Cortex of kidney (tissue), 1 donor: ENCODE measurements at places on chromosomes 7 and 10.

GRCh38 chr10:110269374-110270318, 35.1 kb downstream of the SMNDC1 start:
- no peak for DNase-seq

DNA sequence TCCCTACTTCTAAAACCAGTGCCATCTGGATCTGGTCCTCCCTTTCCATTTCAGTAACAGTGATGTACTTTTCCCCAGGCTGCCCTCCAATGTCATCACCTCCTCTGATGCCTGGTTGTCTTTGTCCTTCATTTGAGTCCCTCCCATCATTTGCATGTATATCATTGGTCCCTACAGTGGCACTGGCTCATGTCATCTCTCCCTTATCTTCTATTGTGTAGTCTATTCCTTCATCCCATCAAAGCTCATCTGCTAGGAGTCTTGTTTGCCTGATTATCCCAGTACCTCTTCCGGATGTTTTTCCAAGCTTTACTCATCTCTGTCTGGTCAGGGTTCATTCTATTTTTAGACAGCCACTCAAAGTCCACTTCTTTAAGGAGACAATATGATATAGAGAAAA, 292.9 kb upstream of the BMPER start:
- DNase-seq: no peak

GRCh38 chr10:131271195-131271880, 40.2 kb downstream of the TCERG1L start:
- DNase-seq: no peak

DNA sequence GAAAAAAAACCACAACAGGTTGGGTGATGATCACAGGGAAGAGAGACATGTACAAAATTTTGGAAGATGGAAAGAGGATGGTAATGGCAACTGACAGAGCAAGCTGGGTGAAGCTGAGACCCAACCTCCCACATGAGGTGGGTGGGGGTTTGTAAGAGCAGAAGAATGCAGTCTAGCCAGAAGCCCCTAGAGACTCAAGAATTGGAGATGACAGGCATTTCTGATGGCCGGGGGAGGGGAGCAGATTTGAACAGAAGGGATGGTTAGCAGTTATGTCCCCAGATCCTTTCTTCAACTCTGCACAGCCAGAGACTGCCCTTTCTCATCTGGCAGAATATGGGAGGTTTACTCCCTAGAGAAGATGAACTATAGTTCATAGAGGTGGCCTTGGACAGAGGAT, 208.0 kb downstream of the GALNT17 start:
- DNase-seq: no peak

DNA sequence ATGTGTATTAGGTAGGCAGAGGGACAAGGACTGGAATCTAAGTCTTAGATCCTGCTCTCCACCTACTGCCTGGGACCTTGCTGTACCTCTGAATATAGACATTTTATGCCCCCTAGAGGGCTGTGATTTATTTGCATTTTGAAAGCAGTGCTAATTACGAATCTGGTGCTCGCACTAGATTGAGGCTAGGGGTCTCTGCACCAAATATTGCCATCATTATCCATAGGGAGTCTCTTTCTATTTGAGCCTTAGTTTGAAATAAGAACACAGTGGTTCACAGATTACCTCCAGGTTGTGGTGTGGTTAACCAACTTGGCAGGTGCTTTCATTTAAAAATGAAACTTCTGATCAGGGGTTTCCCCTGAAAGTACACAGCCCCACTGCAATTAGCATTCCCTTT, 41.8 kb downstream of the CNNM1 start:
- DNase-seq: no peak

DNA sequence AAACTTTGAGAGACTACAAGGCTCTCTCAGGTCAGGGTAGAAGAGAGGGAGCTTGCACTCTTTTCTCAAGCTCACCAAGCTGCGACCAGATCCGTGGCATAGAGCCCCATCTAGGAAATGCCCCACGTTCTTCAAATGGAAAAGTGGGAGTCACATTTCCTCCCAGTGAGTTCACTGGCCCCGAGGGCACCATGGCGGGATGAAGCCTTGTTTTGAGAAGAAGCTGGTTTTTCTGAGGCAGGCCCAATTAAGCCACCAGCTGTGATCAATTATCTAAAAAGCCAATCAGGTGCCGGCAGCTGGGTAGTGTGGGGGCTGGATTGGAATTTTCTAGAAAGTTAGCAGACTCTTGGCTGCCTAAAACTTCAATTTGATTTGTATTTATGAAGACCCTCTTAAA, 101.4 kb downstream of the ZNF365 start:
- DNase-seq: no peak

GRCh38 chr7:107321611-107322010, 148.2 kb upstream of the GPR22 start:
- no peak for DNase-seq

- no peak for DNase-seq
These were observed 58.4 kb downstream of the ZNF467 start for GRCh38 chr7:149714910-149715471.

- DNase-seq: no peak
These were observed 39.9 kb downstream of the UNC5B start for GRCh38 chr10:71252220-71252619.

GRCh38 chr10:78805176-78805575, 263.6 kb upstream of the ZMIZ1 start:
- DNase-seq: no peak

GRCh38 chr10:33376976-33377657, 42.6 kb upstream of the NRP1 start:
- no peak for DNase-seq

- no peak for DNase-seq
These were observed 26.3 kb downstream of the DENND11 start for GRCh38 chr7:141675436-141676215.

DNA sequence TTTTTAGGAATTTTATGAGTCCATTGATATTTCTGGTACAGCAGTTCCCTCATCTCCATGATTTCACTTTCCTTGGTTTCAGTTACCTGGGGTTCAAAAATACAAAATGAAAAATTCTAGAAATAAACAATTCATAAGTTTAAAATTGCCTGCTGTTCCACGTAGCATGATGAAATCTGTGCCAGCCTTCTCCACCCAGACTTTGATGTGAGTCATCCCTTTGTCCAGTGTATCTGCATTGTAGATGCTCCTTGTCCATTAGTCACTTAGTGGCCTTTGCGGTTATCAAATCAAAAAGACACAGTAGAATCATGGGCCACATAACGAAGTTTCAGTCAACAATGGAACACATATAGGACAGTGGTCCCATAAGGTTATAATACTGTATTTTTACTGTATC, 286.9 kb downstream of the PTEN start:
- no peak for DNase-seq

DNA sequence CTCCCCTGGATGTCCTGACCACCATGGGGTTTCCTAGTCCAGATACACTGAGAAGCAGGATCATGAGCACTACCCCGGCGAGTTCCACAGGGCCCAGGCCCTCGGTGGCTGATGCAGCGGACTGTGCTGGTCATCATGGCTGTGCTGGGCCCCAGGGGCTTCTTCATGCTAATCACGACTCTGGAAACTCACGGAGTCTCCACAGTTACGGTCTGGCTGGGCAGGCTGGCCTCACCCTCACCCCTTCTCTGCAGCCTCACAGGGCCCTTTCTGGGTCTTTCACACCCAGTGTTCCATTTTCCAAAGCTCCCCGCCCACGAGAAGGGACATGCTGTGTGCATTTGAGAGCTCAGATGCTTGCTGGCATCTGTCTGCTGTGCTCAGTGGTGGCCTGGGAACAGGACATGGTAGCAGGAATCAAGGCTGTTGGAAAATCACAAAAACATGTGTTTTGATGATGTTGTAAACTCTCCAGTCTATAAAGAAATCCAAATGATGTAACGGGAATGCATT, 119.0 kb downstream of the PTPN20 start:
- no peak for DNase-seq

DNA sequence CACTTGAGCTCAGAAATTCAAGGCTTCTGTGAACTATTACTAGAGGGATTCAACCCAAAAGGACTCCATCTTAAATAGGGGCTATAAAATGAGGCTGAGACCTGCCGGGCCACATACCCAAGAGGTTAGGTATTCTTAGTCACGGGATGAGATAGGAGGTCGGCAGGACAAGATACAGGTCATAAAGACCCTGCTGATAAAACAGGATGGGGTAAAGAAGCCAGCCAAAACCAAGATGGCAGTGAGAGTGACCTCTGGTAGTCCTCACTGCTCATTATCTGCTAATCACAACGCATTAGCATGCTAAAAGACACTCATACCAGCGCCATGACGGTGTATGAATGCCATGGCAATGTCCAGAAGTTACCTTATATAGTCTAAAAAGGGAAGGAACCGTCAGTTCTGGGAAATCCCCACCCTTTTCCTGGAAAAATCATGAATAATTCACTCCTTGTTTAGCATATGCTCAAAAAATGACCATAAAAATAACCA, 101.2 kb upstream of the TRIM24 start:
- DNase-seq: no peak
